ENCODE measurements at places on chromosomes 3 and 15.

- DNase-seq, result no peak
Measured at GRCh38 chr3:110813541-110813940, 258.1 kb upstream of the NECTIN3 start.

- no peak for DNase-seq
Measured at GRCh38 chr3:145055375-145056076, 1083.9 kb downstream of the DIPK2A start.

GRCh38 chr3:46316206-46316605 is 37.7 kb upstream of the CCR2 start:
- no peak for DNase-seq

DNA sequence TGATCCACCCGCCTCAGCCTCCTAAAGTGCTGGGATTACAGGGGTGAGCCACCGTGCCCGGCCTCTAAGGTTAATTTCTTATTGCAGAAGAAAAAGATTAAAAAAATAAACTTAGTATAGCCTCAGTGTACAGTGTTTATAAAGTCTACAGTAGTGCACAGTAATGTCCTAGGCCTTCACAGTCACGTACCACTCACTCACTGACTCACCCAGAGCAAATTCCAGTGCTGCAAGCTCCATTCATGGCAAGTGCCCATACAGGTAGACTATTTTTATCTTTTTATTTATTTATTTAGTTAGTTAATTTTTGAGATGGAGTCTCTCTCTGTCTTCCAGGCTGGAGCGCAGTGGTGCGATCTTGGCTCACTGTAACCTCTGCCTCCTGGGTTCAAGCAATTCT is 3.2 kb upstream of the FLNB start:
- no peak for DNase-seq

GRCh38 chr15:85992224-85992623 is 87.4 kb upstream of the AGBL1 start:
- no peak for DNase-seq

- DNase-seq, result no peak
Measured at GRCh38 chr3:127455541-127456450, 134.7 kb downstream of the TPRA1 start.

DNA sequence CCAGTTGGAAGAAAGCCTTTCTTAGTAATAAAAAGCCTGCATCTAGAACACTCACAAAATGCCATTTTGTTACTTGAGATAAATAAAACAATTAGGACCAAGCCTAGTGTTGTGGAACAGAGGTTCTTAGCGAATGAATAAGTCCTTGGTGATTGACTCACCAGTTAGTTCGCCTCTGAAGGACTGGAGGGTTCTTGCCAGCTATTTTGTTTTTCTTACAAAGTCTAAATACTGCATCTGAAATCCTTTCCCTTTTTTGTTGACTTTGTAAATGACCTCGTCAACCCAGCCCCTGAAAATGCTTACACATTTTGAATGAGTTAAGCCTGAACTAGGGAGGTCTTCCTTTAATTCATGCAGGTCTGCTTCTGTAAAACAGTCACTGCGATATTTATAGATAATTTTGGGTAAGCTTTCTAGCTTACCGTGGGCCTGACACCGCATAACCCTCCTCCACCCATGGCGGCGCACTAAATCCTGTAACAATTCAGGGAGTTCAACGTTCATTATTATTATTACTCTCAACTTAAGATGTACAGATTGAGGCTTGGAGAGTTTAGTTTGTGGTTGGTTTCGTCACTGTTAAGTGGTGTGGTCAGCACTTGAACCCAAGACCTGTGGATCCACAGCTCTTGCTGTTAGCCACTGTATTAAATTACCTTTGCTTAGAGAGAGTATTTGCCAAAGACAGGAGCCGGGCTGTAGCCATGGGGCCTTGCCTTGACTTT is 45.0 kb upstream of the SACM1L start:
- DNase-seq, result no peak

GRCh38 chr3:187763850-187764648 is 18.8 kb upstream of the BCL6 start:
- DNase-seq, result no peak

DNA sequence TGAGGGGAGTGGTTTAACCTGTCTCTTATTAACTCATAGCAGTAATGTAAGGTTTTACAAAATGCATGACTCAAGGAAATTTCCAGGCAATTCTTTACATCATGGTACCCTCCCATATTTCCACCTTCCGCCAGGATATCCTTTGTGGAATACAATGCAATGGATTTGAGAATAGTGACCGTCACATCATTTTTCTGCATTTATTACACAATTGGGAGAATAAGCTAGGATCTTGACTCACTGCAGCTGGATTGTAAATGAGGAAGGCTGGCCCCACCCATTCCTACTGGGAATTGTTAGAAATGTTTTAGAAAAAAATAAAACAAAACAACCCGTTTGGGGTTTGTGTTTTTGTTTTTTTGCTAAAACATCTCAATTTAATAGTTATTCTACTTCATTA is 97.4 kb downstream of the IMPG2 start:
- DNase-seq, result no peak

- DNase-seq, result no peak
Measured at GRCh38 chr15:28060005-28060404, 39.1 kb downstream of the OCA2 start.

DNA sequence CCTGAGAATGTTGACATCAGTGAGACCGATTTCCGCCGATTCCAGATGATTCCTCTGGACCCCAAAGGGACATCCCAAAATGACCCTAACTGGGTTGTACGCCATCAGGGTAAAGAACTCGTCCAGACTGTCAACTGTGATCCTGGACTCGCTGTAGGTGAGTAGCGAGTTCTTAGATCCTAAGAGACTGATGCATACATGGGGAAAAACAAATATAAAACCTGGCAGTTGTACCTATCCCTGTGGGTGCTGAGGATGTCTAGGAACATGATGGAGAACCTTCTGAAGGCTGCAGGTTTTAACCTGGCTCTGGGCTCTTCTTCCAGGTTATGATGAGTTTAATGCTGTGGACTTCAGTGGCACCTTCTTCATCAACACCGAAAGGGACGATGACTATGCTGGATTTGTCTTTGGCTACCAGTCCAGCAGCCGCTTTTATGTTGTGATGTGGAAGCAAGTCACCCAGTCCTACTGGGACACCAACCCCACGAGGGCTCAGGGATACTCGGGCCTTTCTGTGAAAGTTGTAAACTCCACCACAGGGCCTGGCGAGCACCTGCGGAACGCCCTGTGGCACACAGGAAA is 12.3 kb downstream of the THBS1 start:
- no peak for DNase-seq

- no peak for DNase-seq
Measured at GRCh38 chr15:45586601-45587094, 531 bp upstream of the BLOC1S6 start.

- no peak for DNase-seq
Measured at GRCh38 chr15:83992324-83993031, 243.1 kb upstream of the GOLGA6L4 start.

DNA sequence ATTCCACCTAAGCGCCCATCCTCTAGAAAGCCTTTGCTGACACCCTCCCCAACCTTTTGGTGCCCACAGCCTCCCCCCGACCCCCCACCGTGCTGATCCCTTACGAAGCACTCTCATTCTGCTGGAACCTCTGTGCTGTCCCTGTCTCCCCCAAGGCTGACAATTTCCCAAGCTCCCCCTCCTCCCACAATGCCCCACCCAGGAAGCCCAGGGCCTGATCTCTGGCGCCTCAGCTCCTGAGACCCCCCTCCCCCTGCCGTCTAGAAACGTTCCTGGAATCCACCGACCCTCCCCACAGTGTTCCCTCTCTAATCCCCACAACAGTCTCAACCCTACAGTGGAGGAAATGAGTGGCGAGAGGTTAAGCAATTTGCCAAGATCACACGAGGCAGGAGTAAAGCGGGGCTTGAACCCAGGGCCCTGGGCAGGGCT is 18.3 kb downstream of the MYL3 start:
- DNase-seq, result no peak
